ENCODE measurements at places on chromosomes 5 and 9.

- no peak for DNase-seq
Measured at GRCh38 chr5:8474569-8474930, 605.6 kb downstream of the MTRR start.

GRCh38 chr9:114613087-114613486, 2.0 kb downstream of the TMEM268 start:
- DNase-seq: no peak

DNA sequence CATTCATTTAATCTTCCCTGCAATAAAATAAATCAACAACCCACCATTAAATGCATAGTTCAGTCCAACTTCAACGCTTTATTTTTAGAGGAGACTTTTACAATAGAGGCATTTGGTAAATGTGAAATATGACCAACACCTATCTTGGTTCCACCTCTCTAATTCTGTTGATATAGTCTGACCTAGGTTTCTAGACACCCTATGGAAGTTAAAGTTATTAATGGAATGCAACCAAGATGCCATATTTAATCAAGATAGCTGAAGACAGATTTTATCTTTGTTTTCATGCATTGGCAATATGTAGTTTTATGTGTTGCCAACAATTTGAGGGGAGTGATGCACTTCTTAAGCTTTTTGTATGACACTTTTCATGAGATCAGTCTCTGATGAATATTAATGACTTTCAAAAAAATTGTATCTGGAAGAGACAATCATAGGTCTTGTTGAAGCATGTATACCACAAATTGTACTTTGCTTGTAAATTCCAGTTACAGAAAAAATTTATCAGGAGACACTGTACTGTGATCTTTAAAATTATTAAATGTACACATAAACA, 101.7 kb upstream of the IFNK start:
- DNase-seq: no peak

- no peak for DNase-seq
Measured at GRCh38 chr9:79651251-79651795, 79.6 kb downstream of the TLE4 start.

GRCh38 chr5:178346607-178347334, 114.2 kb upstream of the PHYKPL start:
- DNase-seq: no peak

GRCh38 chr5:37645707-37646106, 194.1 kb downstream of the GDNF start:
- no peak for DNase-seq

GRCh38 chr5:55902696-55903095, 51.5 kb downstream of the IL31RA start:
- DNase-seq: no peak

GRCh38 chr5:5363045-5363444, 59.4 kb upstream of the ICE1 start:
- no peak for DNase-seq

DNA sequence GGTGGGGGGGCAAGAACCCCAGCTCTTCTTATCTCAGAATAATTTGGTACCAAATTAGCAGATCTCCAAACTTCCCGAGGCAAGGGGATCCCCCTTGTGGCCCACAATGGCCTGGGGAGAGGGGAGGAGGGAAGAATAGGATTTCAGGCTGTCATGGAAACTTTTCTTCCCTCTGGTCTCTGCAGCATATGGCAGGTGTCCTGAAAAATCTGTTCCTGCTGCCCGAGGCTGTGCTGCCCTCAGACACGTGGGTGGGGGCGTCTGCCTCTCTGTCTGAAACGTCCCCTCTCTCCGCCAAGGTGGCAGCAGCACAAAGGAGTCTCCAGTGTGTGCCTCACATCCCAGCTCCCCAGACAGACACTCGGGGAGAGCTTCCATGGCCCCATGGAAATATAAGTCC, 34.0 kb downstream of the CCNJL start:
- DNase-seq: no peak

GRCh38 chr5:68423154-68423811, 207.7 kb downstream of the PIK3R1 start:
- no peak for DNase-seq

GRCh38 chr9:94864196-94864595, 137.7 kb downstream of the AOPEP start:
- no peak for DNase-seq

- DNase-seq: no peak
Measured at GRCh38 chr5:100950985-100951384, 47.9 kb upstream of the ST8SIA4 start.

- no peak for DNase-seq
Measured at GRCh38 chr5:148911386-148911785, 85.0 kb downstream of the ADRB2 start.

- DNase-seq: no peak
Measured at GRCh38 chr5:14397717-14398116, 183.9 kb upstream of the OTULINL start.

DNA sequence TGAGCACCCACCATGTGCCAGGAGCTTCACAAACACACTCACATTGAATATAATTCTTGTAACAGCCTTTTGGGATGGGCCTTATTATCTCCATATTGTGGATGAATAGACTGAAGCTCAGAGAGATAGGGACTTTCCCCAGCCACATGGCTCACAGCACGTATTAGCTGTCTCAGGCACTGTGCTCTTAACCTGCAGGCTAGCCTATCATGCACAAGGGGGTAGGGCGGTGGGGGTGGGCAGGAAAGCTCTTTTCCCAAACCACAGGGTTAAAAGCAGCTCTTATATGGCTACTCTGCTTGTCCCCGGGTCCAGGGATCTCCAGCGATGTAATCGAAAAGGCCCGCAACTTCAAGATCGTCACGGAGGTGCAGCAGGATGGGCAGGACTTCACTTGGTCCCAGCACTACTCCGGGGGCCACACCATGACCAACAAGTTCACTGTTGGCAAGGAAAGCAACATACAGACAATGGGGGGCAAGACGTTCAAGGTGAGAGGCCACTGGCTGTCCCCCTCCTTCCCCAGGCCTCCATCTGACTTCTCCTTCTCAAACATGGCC, 2.6 kb downstream of the FABP6 start:
- DNase-seq: no peak

DNA sequence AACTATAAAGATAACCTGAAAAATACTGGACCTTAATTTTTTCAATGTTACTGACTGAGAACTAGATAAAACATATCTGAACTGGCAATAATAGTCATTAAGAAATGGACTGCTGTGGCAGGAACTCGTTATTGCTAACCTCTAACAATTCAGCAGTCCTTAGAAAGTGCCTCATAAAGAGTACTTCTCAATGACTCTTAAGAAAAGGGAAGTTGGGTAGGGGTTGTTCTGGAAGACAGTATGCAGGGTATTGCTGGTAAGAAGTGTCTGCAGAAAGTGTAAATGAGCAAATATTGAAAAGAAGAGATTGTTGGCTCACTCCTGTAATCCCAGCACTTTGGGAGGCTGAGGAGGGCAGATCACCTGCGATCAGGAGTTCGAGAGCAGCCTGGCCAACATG, 27.9 kb downstream of the FOXD1 start:
- DNase-seq: no peak

- DNase-seq: no peak
Measured at GRCh38 chr5:179930788-179931473, 23.2 kb upstream of the TBC1D9B start.

GRCh38 chr5:154118385-154118784, 72.1 kb upstream of the GALNT10 start:
- no peak for DNase-seq

GRCh38 chr9:120856700-120857099, 14.0 kb upstream of the PSMD5 start:
- DNase-seq: no peak

DNA sequence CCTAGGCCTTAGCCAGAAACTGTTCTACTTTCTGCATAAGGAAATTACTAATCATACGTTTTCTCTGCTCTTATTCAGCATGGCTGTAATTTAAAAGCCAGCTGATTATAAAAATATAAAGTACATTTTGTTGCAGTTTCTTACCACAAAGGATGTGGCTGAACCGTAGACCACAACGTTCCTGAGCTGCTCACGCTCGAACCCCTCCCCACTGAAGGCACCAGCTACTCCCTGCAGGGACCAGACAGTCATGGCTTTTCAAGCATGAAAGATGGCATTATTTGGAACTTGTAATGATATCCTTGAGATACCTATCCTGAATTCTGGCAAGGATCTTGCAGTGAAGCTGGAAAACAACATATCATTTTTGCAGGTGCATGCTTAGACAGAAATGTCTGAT, 91.8 kb upstream of the DMRT1 start:
- DNase-seq: no peak

- DNase-seq: no peak
Measured at GRCh38 chr5:147986134-147986757, 77.5 kb upstream of the SPINK5 start.

DNA sequence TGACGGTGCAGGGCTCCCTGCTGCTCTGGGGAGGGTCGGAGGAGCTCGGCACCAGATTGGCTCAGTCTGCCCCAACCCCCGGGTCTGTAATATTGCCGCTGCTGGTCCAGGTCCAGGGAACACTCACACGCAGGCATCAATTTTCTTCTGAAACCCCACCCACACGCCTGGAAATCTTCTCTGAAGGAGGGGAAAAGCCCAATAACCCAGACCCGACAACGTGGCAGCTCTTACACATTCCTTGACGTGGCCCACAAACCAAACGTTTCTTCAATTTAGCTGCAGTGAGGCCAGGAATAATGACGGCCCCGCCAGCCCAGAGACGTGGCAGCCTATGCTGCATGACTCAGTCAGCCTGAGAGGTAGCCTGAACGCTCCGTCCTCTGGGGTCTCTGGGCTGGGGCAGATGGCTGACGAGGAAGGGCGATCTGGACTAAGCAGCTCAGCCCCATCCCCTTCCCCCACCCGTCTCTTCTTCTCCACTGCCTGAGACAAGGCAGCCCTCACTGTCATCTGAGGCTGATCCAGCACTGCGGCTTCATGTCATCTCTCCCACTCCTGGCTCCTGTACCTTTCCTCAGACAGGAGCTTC, 9.9 kb upstream of the SPARC start:
- no peak for DNase-seq

GRCh38 chr5:156922207-156922792, 40.7 kb downstream of the TIMD4 start:
- no peak for DNase-seq

DNA sequence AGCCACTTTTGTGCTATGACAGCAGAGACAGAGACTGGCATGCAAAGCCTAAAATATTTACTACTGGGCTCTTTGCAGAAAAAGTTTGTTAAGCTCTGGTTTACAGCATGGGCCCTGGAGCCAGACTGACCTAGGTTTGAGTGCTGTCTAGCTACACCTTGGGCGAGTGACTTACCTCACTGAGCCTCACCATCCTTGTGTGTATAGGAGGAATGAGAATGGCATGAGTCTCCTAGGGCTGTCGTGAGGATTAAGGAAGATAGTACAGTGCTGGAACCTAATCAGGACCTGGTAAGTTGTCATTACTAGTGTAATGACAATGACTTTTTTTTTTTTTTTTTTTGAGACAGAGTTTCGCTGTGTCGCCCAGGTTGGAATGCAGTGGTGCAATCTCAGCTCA, 65.2 kb downstream of the MSX2 start:
- DNase-seq: no peak

Data from naive thymus-derived CD8-positive, alpha-beta T cell (primary cell).